ENCODE measurements at places on chromosomes 12 and 14. TPM values are rescaled to one million over a fixed set of nuclear protein-coding genes. Genes with fewer than 3 reads are reported as not detected.

GRCh38 chr12:7217475-7218069 is 28.1 kb downstream of the PEX5 start:
- no peak for DNase-seq

DNA sequence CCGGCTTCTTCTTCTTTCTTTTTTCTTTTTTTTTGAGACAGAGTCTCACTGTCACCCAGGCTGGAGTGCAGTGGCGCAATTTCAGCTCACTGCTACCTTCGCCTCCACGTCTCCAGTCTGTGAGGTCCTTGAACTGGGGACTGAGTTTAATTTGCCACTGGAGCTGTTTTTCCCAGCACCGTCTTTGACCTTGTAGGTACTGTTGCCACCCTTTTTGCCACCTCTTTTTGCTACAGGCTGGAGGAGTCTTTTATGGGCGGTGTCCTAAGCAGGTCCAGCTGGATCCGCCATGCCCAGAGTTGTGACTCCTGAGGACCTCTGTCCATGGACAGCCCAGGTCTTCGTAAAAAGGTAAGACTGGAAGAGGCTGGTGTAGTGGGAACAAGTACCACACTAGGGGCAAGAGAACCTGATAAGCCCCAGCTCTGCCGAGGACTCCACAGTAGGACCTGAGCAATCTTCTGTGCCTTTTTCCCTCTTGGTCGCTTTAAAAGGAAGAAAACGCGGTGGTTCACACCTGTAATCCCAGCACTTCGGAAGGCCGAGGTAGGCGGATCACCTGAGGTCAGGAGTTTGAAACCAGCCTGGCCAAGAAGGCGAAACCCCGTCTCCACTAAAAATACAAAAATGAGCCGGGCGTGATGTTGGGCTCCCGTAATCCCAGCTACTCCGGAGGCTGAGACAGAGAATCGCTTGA is 946 bp downstream of the RNU4-2 start:
- DNase-seq: no peak

DNA sequence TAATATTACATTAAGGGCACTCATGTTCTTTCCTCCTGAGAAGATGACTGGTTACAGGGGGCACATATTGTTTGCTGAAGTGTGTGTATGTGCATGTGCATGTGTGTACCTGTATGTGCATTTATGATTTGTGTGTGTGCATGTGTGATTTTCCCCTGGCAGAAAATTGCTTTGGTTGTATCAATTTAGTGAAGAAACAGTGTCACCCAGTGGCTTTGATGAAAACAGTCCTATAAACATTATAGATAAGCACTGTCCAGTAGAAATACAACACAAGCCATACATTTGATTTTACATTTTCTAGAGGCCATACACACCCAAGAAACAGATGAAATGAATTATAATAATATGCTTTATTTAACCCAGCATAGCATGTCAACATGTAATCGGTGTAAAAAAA is 8.6 kb downstream of the PDE3A start:
- peak; percentile 10 for DNase-seq

DNA sequence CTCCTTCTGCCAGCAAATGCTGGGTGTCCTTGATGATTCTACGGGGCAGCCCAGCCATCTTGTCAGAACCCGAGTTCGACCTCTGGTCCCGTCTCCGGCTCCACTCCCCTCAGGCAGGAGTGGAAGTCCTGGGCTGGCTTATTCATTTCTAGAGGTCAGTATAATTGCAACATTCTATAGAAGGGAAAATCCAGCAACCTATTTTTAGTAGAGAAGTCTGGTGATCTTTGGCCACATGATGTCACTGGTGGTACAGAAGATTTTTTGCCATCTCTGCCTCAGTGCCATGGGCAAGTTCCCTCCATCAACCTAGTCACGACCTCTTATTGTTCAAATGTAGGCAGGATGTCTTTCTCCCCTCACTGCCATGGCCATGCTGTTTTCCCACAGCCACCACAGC is 22.4 kb downstream of the OR10G2 start:
- no peak for DNase-seq

DNA sequence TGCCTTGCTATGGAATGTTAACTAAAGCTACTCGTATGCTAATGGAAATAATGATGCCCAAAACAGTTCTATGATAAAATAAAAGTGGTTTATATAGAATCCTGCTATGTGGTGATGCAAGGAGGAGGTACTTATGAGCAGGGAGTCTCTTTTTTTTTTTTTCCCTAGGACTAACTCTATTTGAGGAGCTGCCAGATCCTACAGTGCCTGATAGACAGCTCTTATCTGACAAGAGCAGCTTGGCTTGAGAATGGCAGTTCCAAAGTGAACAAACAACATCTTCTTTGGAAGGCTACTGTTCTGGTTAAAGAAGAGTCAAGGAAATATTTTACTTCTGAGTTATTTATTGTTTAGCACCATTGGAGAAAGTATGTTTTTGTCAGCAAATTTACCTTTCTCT is 10.2 kb upstream of the ACSM4 start:
- DNase-seq: no peak

DNA sequence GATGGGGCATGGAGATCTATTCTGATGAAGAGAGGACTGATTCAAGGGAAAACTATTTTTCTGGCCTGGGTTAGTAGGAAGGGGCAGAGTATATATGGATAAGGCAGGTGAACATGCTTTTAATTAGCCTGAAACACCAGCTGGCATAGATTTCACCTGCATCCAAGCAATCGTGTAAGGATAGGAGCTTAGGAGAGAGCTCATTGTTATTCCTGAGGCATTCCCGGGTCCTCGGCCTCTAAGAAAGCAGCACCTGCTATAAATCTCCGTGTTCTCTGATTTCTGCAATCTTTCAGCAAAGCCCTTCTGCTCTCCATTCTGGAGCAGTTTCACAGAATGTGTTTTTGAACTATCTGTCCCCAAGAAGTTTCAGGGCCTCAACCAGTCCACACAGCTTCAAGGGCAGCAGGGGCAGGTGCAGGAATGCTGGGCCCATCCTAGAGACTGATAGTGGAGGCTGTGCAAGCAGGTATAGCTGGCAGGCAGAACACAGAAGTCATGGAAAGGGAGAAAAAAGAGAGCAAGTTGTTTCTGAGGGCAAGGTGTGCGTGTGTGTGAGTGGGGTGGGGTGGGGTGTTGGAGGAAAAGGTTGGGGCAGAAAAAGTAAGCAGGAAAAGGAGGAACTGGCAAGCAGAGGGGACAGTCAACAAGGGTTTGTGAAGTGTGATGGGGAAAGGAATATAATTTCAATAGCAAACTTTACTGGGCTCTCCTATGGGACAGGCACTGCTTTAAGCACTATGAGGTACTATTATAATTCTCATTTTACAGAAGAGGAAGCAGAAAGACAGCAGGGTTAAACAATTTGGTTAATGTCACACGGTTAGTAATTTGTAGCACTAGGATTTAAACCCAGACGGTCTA is 203.7 kb upstream of the SSTR1 start:
- DNase-seq: no peak

DNA sequence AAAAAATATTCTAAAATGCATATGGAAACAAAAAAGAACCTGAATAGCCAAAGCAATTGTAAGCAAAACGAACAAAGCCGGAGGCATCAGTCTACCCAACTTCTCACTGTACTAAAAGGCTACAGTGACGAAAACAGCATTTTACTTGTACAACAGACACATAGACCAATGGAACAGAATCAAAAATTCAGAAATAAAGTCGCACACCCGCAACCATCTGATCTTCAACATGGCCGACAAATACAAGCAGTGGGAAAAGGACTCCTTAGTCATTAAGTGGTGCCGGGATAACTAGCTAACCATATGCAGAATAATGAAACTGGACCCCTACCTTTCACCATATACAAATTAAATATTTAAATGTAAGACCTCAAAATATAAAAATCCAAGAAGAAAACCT is 203.9 kb upstream of the PPFIA2 start:
- no peak for DNase-seq

GRCh38 chr12:62739266-62740015 is 195.5 kb downstream of the PPM1H start:
- DNase-seq: no peak

- DNase-seq: no peak
Measured at GRCh38 chr12:65022960-65023359, 98.1 kb downstream of the WIF1 start.

DNA sequence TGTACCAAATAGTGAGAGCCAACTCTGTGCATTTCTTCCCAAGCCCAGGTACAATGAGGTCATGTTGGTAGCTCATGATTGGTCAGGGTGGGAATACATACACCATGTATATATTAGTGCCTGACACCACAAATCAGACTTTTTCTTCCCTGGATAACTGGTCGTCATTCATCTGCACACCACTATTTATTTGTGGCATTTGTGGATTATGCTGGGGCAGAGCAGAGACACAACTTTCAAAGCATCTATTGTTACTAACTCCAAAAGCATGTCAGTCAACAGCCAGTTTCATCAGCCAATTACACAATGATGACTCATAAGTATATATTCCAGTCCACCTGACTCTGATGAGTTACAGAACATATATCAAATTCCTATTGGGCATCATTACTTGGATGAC is 181.7 kb downstream of the ADAMTS20 start:
- peak; percentile 92 for DNase-seq

DNA sequence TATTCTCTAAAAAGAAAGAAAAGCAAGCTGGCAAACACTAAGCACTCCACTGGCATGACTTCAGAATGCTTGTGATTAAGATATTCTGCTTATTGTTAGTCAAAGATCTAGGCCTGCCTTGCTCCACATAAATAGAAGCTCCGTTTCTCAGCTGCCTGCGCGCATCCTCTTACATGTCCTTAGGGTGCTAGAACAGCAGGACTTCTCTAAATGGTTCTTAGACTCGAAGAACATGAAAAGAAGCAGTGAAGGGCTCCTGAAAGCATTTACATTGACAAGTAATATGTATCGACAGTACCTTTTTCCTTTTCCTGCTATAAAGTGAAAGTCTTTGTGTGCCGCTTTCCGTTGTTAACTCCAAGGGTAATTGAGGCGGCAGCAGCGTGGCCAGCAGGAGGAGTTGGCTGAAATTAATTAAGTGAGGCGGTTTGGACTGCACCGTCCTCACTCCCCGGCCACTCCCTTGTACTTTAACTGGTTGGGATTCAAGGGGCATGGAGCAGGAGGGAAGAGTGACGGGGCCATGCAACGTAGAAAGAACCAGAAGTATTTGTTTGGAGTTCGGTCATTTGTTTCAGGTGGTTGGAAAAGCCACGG is 34.2 kb upstream of the OTX2 start:
- no peak for DNase-seq

- DNase-seq: no peak
Measured at GRCh38 chr14:28952666-28953065, 186.1 kb downstream of the FOXG1 start.

GRCh38 chr12:58803908-58804307 is 116.4 kb downstream of the LRIG3 start:
- DNase-seq: peak; percentile 59

DNA sequence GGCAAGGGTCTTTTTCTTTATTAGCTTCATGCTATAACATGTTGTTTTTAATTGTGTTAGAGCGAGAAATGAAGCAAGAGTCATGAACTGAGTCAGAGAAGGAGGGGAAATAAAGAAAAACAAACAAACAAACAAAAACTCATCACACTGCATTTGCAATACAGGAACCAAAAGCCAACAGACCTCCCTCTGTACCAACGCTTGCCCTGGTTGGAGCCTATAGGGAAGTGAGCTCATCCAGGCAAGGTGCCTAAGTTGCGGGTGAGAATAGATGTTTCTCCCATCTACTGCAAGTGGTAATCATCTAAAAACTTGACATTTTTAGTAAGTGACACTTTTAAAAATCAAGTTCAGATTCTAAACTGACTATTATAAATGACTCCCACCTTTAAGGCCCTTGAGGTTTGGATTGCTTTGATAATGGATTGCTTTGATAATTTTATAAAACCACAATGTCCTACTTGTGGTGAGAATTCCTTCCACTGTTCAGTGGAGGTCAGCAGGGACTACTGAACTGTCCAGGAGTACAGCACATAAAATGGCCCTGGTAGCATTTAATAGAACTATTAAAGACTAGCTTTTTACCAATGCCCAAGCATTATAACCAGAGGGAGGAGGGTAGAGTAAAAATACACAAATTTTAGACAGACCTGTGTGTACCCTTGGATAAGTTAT is 31.3 kb downstream of the SLC38A1 start:
- DNase-seq: no peak

DNA sequence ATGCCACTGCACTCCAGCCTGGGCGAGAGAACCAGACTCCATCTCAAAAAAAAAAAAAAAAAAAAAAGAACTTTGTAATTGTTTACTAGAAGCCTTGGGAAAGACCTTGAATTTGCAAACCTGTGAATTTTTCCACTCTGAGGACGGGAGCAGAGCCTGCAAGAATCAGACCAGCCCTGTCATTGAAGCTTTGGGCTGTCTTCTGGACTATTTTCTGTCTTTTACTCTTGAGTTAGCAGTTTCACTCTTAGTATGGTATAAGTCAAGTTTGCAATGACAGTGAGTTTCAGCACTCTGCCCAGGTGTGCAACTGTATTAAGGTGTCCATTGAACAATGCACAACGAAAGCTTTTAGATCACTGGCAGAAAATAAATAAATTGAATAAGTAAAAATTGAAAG is 81.4 kb upstream of the KRAS start:
- no peak for DNase-seq

DNA sequence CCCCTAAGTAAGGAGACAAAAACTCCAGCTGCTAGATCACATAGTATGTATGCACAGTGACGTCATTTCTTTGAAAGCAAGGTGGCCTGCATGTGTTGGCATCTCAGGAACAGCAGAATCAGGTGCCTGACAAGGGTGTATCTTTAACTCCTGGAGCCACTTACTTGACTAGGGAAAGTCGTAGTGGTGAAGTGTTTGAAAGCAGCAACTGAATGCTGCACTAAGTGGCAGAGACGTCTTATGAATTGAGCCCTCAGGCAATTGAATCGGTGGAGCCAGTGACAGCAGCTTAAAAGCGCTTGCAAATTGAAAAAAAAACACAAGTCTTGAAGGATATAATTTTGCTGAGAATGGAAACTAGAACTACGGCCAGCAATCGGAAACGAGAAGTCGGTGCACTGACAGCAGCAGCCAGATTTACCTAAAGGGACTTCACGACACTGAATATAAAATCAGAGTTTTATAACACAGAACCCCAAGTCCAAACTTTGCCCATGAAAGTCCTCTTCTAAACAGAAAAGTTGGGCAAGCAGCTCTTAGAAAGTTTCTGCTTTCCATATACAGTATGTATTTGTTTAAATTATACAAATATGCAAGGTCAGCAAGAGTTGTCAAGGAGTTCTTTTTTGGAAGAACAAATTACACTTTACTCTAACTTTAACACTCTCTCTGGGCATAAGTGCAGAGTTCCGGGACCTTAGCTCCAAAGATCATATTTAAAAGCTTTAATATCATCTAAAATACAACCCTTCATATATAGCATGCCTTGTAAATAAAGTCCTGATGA is 1.1 kb downstream of the IGF1 start:
- DNase-seq: no peak

GRCh38 chr14:64296561-64296960 is 2.4 kb upstream of the ESR2 start:
- DNase-seq: peak; percentile 61

The PRKD1 gene
- total RNA-seq: 6.0 TPM

The SOX5 gene
- 0.05 TPM for total RNA-seq

The ALDH1L2 gene
- total RNA-seq: 0.23 TPM

The NRIP2 gene
- total RNA-seq: not detected

The CDH24 gene
- 15.3 TPM for total RNA-seq

The POLE gene
- total RNA-seq: 35.5 TPM

The CELA1 gene
- not detected for total RNA-seq

The SIX1 gene
- total RNA-seq: 3.9 TPM

The TMEM30B gene
- not detected for total RNA-seq

The CCDC88C gene
- total RNA-seq: 13.2 TPM

The TSPAN19 gene
- 0.10 TPM for total RNA-seq

The KCNJ8 gene
- total RNA-seq: 2.0 TPM

Data from HT1080 (cell line).